Epithelial cell of proximal tubule (primary cell): ENCODE measurements at places on chromosomes 7 and 10. TPM values are rescaled to one million over a fixed set of nuclear protein-coding genes. Genes with fewer than 3 reads are reported as not detected.

Gene FOXI2
- total RNA-seq, result not detected in 2 replicates

Gene STEAP2
- 2.1 and 2.7 TPM in 2 replicates for total RNA-seq

Gene ST8SIA6
- total RNA-seq, result 0.23 TPM in 1 of 2 replicates, not detected in the other

Gene ARMC3
- total RNA-seq, result 0.07 and 0.23 TPM in 2 replicates

Gene COL17A1
- total RNA-seq, result 1.7 and 2.3 TPM in 2 replicates

Gene ARHGAP22
- 11.2 and 24.5 TPM in 2 replicates for total RNA-seq
